Effector memory CD8-positive, alpha-beta T cell (primary cell): ENCODE measurements at places on chromosomes 12 and 14.
A peak's percentile ranks its signal among the peaks of the same experiment; 100 is the strongest.

DNA sequence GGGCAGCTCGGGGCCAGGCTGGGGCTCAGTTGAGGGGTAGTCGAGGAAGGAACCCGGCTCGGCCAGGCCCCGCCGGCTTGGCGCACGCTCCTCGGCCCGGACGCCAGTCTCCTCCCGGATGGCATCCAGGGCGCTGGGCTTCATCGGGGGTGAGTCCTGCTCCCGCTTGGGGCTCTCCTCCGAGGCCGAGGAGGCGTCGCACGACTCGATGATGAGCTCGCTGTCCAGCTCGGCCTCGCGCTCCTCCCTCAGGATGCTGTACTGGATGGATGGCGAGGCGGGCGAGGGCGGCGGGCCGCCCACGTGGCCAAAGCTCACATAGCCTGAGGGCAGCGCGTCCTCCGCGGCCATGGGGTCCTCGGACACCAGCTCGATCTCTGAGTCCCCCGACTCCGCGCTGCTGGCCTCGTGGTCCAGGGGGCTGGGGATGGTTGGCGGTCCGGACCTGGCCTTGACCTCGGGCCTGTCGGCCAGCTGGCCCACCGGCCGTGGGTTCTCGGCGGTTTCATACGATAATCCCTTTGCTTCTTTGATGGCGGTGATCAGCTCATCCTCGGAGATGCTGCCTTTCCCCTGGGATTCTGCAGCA is 143.4 kb downstream of the RTN1 start:
- DNase-seq, result no peak
- no peak overlapping the region for H3K4me3 ChIP-seq

DNA sequence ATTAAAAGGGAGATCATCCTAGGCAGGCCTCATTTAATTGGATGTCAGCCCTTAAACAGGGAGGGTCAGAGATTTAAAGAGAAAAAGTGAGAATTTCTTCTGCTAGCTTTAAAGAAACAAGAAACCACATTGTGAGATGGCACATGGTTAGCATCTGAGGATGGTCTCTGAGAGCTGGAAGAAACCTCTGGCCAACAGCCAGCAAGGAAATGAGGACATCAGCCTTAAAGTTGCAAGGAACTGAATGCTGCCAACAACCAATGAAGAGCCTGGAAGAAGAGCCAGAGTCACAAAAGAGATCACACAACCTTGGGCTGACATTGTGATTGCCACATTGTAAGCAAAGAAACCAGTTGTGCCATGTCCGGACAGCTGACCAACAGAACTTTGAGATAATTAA is 17.5 kb upstream of the FAR2 start:
- no peaks in the 10 kb centered on the region for H3K36me3 ChIP-seq
- peaks cover 25% of the 10 kb centered on the region for H3K27me3 ChIP-seq
- no peak for DNase-seq
- H3K4me1 ChIP-seq, result no peaks in the 10 kb centered on the region

- no peak for DNase-seq
- no peak overlapping the region for H3K27ac ChIP-seq
- peaks cover 8% of the 10 kb centered on the region for H3K4me1 ChIP-seq
- peaks cover 4% of the 10 kb centered on the region for H3K36me3 ChIP-seq
Observed at GRCh38 chr12:79691511-79692248, 916 bp upstream of the PAWR start.

DNA sequence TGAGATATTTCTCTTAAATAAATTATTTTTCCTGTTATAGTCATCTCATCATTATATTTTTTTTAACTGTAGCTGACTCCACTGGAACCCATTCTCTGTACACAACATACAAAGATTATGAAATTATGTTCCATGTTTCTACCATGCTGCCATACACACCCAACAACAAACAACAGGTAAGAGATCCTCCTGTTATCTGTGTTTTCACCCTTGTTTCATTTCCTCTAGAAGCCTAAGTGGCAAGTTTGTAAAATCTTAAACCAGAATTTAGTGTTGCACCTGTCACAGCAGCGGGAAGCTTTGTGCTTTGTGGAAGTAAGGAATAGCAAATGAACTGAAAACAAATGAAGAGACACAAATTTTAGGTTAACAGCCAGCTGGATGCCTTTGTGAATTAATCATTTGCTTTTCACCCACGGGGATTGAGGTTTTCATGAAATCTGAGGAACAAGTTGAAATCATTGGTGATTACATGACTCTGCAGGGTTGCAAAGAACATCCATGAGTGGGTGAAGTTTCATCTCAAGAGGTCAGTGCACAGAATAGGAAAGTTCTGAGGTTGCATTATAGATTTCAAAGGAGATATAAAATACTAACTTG is 273.9 kb upstream of the RGS6 start:
- peaks cover 14% of the 10 kb centered on the region for H3K36me3 ChIP-seq
- H3K4me1 ChIP-seq, result peaks cover 6% of the 10 kb centered on the region
- H3K27ac ChIP-seq, result no peak overlapping the region
- H3K4me3 ChIP-seq, result no peak overlapping the region

- no peaks in the 10 kb centered on the region for H3K36me3 ChIP-seq
- H3K27ac ChIP-seq, result no peak overlapping the region
- H3K4me3 ChIP-seq, result no peak overlapping the region
- H3K27me3 ChIP-seq, result peaks cover 66% of the 10 kb centered on the region
- H3K4me1 ChIP-seq, result no peaks in the 10 kb centered on the region
Observed at GRCh38 chr12:5787828-5788227, 157.2 kb downstream of the ANO2 start.

- no peaks in the 10 kb centered on the region for H3K27me3 ChIP-seq
- DNase-seq, result no peak
- peaks cover 43% of the 10 kb centered on the region for H3K36me3 ChIP-seq
- H3K4me1 ChIP-seq, result peaks cover 25% of the 10 kb centered on the region
Observed at GRCh38 chr14:61492474-61492873, 171.1 kb downstream of the PRKCH start.

GRCh38 chr14:20782280-20782890 is 1.3 kb downstream of the RNASE6 start:
- peak; percentile 8 for DNase-seq
- no peaks in the 10 kb centered on the region for H3K36me3 ChIP-seq
- no peaks in the 10 kb centered on the region for H3K27me3 ChIP-seq
- peaks cover 31% of the 10 kb centered on the region for H3K4me1 ChIP-seq

- no peaks in the 10 kb centered on the region for H3K36me3 ChIP-seq
- H3K27ac ChIP-seq, result no peak overlapping the region
Observed at GRCh38 chr14:34649344-34649743, 19.4 kb upstream of the SNX6 start.

DNA sequence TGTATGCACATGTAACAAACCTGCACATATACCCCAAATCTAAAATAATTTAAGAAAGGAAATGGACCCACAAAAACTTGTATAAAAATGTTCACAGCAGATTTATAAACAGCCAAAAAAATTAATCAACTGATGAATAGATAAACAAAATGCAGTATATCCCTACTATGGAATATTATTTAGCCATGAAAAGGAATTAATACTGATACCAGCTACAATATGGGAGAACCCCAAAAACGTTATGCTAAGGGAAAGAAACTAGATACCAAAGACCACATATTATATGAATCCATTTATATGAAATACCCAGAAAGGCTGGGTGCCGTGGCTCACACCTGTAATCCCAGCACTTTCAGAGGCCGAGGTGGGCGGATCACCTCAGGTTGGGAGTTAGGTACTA is 20.9 kb downstream of the DUSP16 start:
- no peaks in the 10 kb centered on the region for H3K36me3 ChIP-seq
- H3K4me1 ChIP-seq, result peaks cover 11% of the 10 kb centered on the region
- H3K27ac ChIP-seq, result no peak overlapping the region
- H3K4me3 ChIP-seq, result no peak overlapping the region

- H3K27me3 ChIP-seq, result peaks cover 9% of the 10 kb centered on the region
- H3K4me3 ChIP-seq, result no peak overlapping the region
- H3K36me3 ChIP-seq, result no peaks in the 10 kb centered on the region
- H3K4me1 ChIP-seq, result no peaks in the 10 kb centered on the region
- no peak overlapping the region for H3K27ac ChIP-seq
Observed at GRCh38 chr12:111046896-111047295, 126.5 kb upstream of the MYL2 start.

DNA sequence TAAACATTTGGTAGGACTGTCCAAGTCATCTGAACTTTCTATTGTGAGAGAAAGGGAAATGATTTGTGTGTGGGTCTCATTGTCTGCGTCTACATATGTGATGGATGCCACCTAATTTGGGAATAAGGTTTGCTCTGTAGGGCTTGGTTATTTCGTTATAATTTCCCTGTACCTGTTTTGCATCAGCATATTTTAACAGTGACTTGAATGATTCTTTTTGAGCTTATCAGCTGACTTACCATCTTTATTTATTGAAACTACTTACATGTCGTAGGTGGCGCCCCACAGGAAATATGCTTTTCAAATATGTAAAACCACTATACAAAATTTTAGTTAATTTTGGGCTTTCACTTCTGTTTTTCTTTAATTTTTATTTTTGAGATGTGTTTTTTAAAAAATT is 56.5 kb upstream of the BCAT1 start:
- DNase-seq, result no peak
- H3K4me1 ChIP-seq, result no peaks in the 10 kb centered on the region
- H3K27me3 ChIP-seq, result peaks cover 11% of the 10 kb centered on the region
- H3K36me3 ChIP-seq, result no peaks in the 10 kb centered on the region
- no peak overlapping the region for H3K27ac ChIP-seq

- peaks cover 5% of the 10 kb centered on the region for H3K36me3 ChIP-seq
- no peak overlapping the region for H3K4me3 ChIP-seq
Observed at GRCh38 chr14:102472791-102473150, 36.8 kb downstream of the ANKRD9 start.

- H3K4me3 ChIP-seq, result no peak overlapping the region
- no peaks in the 10 kb centered on the region for H3K27me3 ChIP-seq
- DNase-seq, result no peak
- peaks cover 23% of the 10 kb centered on the region for H3K36me3 ChIP-seq
Observed at GRCh38 chr12:28369483-28369882, 179.2 kb downstream of the CCDC91 start.

- no peak overlapping the region for H3K27ac ChIP-seq
- H3K36me3 ChIP-seq, result peaks cover 5% of the 10 kb centered on the region
- peaks cover 86% of the 10 kb centered on the region for H3K4me1 ChIP-seq
- H3K27me3 ChIP-seq, result no peaks in the 10 kb centered on the region
- DNase-seq, result no peak
Observed at GRCh38 chr12:45977620-45978019, 12.8 kb downstream of the SCAF11 start.

GRCh38 chr14:99296517-99296916 is 24.5 kb upstream of the BCL11B start:
- no peak overlapping the region for H3K4me3 ChIP-seq
- H3K27ac ChIP-seq, result no peak overlapping the region
- H3K36me3 ChIP-seq, result peaks cover 3% of the 10 kb centered on the region
- peaks cover 2% of the 10 kb centered on the region for H3K4me1 ChIP-seq
- DNase-seq, result no peak

DNA sequence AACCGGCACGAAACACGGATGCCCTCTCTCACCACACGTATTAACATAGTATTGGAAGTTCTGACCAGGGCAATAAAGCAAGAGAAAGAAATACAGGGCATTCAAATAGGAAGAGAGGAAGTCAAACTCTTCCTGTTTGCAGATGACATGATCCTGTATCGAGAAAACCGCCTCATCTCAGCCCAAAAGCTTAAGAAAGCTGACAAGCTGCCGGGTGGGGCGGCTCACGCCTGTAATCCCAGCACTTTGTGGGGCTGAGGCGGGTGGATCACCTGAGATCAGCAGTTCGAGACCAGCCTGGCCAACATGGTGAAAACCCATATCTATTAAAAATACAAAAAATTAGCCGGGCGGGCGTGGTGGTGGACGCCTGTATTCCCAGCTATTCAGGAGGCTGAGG is 17.7 kb downstream of the OR6S1 start:
- peak overlapping the region; percentile 52 for H3K4me3 ChIP-seq
- H3K36me3 ChIP-seq, result peaks cover 29% of the 10 kb centered on the region
- H3K27me3 ChIP-seq, result no peaks in the 10 kb centered on the region
- H3K27ac ChIP-seq, result no peak overlapping the region
- H3K4me1 ChIP-seq, result peaks cover 51% of the 10 kb centered on the region

DNA sequence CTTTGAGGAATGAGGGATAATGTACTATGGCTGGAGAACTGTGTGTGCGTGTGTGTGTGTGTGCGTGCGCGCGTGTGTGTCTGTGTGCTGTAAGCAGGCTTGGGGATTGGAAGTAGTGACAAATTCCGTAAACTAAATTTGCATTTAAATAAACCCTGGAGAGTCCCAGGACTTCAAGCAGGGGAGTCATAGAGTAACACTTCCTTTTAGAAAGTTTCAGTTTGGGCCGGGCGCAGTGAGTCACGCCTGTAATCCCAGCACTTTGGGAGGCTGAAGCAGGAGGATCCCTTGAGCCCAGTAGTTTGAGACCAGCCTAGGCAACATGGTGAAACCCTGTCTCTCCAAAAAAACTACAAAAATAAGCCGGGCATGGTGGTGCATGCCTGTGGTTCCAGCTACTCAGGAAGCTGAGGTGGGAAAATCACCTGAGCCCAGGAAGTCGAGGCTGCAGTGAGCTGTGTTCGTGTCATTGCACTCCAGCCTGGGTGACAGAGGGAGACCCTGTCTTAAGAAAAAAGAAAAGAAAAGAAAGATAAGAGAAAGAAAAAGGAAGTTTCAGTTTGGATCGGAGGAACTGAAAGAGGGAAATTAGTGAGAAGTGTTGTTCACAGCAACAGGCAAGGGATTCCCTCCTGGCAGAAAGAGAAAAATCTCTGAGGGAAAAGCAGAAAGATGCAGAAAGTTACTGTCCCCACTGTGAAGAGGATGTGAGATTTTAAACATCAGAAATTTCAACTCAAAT is 222.7 kb upstream of the SOX5 start:
- H3K4me3 ChIP-seq, result no peak overlapping the region
- no peaks in the 10 kb centered on the region for H3K36me3 ChIP-seq
- H3K27me3 ChIP-seq, result peaks cover 6% of the 10 kb centered on the region
- H3K27ac ChIP-seq, result no peak overlapping the region
- H3K4me1 ChIP-seq, result no peaks in the 10 kb centered on the region
- DNase-seq, result no peak

GRCh38 chr14:45201905-45202304 is 51.1 kb downstream of the MIS18BP1 start:
- peaks cover 24% of the 10 kb centered on the region for H3K36me3 ChIP-seq
- H3K27ac ChIP-seq, result no peak overlapping the region
- no peak for DNase-seq
- H3K4me1 ChIP-seq, result peaks cover 1% of the 10 kb centered on the region
- H3K4me3 ChIP-seq, result no peak overlapping the region

DNA sequence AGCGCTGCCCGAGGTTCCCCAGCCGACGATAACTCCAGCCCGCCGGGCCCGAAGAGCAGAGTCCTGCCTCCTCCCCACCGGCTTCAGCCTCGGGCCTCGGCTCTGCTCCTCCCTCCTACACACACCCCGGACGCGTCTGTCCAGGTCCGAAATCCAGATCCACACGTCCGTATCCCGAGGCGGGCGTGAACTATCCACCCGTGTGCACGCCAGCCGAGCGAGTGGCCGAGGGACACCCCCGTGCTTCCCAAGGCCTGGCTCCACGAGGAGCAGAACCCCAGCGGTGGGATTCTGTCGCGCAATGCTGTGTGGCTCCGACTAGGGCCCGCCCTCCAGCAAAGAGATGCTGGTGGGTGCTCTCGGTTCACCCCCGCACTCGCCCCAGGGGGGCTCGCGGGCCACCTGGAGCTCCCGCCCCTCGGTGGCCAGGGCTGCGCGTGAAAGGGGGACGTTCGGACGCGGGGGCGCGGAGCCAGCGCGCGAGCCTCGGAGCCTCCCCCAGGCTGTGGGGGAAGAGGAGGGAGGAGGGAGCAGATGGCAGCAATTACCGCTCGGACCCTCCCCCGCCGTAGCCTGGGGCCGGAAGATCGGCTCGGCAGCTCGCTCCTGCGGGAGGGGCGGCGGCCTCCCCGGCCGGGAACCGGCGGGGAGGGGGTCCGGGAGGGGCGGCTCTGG is 18.9 kb upstream of the ANKRD33 start:
- H3K27me3 ChIP-seq, result peaks cover 87% of the 10 kb centered on the region
- no peaks in the 10 kb centered on the region for H3K4me1 ChIP-seq
- no peaks in the 10 kb centered on the region for H3K36me3 ChIP-seq
- no peak overlapping the region for H3K27ac ChIP-seq
- no peak overlapping the region for H3K4me3 ChIP-seq

- H3K4me3 ChIP-seq, result no peak overlapping the region
- no peak for DNase-seq
- H3K27me3 ChIP-seq, result peaks cover 49% of the 10 kb centered on the region
- H3K27ac ChIP-seq, result no peak overlapping the region
Observed at GRCh38 chr12:89082370-89082753, 269.9 kb downstream of the DUSP6 start.
